ENCODE measurements at places on chromosomes 7 and 10.

GRCh38 chr7:68183176-68183575 lies 1186.5 kb downstream of the TYW1 start:
- DNase-seq: no peak

DNA sequence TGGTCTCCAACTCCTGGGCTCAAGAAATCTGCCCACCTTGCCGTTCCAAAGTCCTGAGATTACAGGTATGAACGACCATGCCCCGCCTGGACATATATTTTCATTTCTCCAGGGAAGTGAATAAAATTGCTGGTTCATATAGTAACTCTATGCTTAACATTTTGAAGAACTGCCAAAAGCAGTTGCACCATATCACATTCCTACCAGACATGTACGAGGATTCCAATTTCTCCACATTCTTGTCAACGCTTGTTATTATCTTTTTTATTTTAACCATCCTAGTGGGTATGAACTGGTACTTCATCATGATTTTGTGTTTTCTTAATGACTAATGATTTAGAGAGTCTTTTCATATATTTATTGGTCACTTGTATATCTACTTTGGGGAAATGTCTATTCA lies 21.9 kb upstream of the CPN1 start:
- no peak for DNase-seq

DNA sequence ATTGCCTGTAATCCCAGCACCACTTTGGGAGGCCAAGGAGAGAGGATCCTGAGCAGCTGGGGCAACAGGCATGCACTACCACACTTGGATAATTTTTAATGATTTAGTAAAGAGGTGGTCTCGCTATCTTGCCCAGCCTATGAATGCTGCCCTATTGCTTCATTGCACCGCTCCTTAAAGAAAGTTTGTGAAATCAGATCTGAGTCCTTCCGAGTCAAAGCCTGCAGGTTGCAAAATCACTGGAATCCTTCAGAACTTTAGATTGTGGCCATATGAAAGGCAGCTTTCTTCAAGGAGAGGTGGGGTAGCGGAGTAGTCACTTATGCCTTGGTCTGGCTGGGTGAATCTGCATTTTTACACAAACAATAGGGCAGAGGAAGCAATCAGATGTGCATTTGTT lies 166.3 kb downstream of the ARHGAP12 start:
- DNase-seq: no peak

- DNase-seq: no peak
These were observed 539.7 kb upstream of the KCND2 start for GRCh38 chr7:119733127-119733879.

DNA sequence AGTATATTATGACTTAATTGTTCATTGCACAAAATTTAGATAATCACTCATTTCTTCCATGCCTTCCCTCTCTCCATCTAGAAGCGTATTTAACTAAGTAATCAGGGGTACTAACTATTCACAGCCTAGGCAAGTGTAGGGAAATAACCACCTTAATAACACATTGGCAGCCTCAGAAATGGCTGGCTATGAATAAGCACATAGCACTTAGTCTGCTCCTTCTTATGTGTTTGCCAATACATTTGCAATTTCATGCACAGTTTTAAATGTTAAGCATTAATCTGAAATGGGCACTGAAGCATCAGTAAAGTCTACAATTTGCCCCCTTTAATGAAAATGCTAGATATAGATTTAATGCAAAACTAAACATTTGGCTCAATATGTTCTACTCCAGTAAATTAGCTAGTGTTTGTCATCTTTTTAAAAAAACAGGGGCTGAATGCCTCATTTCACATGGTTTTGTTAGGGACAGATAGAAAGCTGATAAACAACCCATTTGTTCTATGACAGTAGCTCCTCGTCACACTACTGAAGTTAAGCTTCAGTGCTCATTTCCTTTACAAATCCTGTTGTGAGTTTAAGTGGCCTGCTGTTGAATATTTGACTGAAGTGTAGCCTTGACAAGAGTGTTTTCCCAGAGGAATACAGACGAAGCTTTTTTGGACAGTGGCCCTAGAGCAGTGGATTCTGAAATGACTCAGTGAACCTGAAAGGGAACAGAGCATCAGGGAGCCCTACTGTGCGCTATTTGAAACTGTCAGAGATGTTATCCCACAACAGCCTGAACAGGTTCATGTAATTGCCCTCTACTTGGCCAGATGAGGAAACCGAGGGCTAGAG lies 30.5 kb downstream of the HHEX start:
- DNase-seq: no peak

GRCh38 chr7:99876491-99876890 lies 342 bp downstream of the OR2AE1 start:
- no peak for DNase-seq

DNA sequence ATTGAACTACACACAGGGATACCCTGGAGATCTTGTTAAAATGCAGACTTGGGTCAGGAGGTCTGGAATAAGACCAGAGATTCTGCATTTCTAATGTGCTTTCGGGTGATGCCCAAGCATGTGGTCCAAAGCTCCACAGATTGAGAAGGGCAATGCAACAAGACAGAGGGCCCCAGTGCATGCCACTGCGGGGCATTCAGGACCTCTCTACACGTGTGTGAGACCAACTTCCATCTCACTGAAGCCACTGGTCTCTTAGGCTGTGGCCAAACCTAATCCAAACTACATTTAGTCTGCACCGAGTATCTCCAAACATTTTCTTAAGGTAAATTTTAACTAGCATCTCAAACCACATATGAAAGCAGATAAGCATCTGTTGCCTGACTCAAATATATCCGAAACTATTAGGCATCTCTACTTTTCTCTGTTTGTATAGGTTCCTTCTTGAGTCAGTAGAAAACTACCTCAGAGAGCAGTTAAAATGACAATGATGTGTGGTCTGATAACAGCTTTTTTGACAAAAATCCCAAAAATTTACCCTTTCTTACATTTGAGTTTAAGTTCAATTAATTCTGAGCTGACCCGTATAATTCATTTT lies 107.5 kb downstream of the ELMO1 start:
- no peak for DNase-seq

DNA sequence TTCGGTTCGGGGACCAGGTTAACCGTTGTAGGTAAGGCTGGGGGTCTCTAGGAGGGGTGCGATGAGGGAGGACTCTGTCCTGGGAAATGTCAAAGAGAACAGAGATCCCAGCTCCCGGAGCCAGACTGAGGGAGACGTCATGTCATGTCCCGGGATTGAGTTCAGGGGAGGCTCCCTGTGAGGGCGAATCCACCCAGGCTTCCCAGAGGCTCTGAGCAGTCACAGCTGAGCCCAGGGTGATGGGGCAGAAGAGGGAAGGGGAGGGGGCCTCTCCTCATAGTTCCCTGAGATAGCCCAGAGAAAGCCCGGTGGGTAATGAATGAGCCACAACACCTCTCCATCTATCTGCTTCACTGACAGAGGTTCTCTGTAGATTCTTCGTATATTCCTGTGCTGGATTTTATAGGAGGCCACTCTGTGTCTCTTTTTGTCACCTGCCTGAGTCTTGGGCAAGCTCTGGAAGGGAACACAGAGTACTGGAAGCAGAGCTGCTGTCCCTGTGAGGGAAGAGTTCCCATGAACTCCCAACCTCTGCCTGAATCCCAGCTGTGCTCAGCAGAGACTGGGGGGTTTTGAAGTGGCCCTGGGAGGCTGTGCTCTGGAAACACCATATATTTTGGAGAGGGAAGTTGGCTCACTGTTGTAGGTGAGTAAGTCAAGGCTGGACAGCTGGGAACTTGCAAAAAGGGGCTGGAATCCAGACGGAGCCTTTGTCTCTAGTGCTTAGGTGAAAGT lies 16.4 kb downstream of the PRSS2 start:
- no peak for DNase-seq

GRCh38 chr7:82343716-82344115 lies 99.9 kb downstream of the CACNA2D1 start:
- no peak for DNase-seq

GRCh38 chr10:124267231-124267885 lies 151.4 kb downstream of the OAT start:
- DNase-seq: no peak

DNA sequence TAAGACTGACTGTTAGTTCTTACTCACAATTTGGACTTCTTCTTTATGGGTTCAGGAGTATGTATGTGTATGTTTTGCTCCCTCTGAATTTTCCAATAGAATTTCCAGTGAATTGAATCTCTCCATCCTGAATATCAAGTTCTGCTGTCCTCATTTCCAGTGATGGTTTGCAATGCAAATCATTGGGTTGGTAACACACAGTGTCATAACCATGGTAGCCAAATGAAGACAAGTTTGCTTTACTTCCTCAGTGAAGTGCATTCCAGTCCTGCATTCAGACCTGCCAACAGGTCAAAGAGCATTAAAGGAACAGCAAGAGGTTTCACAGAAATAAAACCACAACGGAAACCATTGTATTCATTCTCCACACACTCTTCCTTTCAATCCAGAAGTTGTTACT lies 15.2 kb downstream of the ITPRID1 start:
- no peak for DNase-seq

DNA sequence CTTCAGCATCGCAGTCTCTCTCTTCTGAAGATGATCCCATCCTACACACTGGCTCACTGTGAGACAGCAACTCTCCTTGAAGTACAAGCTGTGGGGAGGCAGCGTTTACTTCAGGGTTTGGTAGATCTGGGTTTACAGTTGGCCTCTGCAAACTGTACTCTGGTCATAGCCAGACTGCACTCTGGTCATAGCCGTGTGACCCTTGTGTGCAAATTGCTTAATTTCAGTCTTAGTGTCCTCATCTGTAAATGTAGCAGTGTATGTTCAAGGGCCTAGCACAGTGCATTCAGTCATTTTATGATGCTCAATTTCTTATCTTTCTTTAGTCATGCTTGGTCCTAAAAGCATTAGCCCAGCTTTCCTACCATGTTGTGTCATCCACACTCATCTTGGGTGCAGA lies 188.2 kb downstream of the LRMDA start:
- no peak for DNase-seq

DNA sequence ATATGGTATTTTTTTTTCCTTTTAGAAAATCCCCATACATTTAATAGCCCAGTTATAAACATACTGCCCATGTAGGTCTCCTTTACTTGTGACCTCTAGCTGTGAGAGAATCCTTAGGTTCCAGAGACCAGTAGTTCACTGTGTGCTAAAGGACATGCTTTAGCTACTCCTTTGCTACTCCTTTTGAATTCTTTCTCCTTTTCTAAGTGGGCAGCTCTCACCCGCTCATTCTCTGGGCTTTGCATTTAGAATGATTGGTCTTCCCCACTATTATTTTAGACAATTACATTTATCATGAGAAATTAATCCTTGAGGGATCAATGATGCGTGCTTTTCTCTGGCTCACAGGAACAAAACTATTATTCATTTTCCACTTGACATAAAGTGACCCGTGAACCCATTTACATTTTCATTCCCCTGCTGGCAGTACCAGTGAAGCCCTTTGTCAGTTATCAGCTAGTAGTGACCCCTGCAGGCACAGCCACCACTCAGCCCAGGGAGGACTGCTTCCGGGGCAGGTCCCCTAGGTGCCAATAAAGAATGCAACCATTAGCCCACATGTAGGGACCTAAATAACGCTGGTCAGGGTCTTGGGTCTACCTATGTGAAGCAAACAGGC lies 844.3 kb downstream of the CNTNAP2 start:
- no peak for DNase-seq

DNA sequence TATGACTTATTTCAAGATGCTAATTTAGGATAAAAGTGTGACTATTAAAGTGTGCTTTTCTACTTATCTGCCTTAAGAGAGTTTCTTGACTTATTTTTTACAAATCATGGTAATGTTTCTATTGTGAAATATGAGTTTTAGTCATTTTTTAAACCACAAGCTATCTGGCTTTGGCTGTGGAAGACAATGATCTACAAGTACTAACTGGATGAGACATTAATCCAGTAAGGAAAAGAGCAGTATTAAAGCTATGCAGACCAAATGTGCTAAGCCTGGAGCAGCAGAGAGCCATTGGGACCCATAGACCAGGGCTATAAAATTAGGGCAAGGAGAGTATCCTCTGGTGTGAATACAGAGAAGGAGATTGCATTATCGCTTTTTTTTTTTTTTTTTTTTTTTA lies 92.4 kb downstream of the SEMA3A start:
- no peak for DNase-seq

GRCh38 chr10:54094321-54094720 lies 706.7 kb downstream of the PCDH15 start:
- DNase-seq: no peak

DNA sequence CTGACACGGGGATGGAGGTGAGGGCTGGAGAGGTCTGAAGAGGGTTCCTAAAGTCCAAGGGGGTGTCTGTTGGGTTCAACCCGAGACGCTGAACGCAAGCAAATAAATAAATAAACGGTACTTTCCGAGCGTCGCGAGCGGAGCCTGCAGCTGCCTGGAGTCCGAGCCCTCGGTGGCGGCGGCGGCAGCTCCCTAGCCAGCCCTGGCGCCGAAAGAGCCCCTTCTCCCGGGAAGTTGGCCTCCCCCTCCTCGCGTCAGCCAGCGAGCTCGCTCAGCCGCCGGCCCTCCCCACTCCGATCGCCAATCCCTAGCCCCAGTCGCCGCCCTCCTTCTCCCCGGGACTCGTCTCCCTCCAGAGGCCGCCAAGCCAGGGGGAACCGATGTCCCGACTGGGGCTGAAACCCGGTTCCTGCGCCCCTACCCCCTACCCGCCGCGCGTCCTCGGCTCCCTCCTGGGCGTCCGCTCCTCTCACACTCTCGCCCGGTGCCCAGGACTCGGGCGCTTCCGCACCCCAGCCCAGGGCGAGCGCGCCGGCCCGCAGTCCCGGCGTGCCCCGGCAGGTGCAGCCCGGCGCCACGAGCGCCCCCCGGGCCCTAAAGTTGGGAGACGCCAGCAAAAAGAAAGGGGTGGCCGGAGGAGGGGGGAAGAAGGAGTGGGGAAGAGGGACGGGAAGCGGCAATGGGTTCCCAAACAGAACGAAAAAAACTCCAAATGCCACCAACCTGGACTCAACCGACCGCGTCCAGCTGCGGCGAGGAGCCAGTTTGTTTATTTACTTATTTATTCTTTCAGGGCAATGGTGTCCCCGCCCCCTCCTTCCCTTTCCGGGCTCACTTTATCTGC lies at the start of gene GFRA1:
Gene GFRA1 (minus strand): TSS at position 767 of the 844 bp plus-strand sequence. CDS start 1,177 bp downstream, outside the sequence.
- DNase-seq: no peak

DNA sequence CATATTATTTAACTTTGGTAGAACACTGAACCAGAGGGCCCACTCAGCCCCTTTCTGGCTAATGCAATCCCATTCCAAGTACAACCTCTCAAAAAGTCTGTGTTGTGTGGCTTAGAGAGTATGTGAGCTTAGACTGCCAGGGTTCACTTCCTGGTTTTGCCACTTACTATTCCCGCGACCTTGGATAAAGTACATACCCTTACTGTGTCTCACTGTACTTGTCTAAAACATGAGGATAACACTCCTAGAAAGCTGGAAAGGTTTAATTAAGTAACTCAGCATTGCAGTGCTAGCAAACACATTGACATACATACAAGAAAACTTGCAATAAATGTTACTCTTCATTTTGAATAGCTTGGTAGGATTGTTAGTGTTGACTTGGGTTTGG lies 215.8 kb downstream of the CHCHD3 start:
- DNase-seq: no peak

- DNase-seq: no peak
These were observed 4.9 kb upstream of the PHKG1 start for GRCh38 chr7:56097700-56098099.

Measured in stimulated activated CD8-positive, alpha-beta memory T cell treated with anti-CD3 and anti-CD28 coated beads, Interleukin-15, amount 100 ng/mL, for 48 hours (primary cell).